ENCODE measurements at places on chromosomes 5 and 9.

DNA sequence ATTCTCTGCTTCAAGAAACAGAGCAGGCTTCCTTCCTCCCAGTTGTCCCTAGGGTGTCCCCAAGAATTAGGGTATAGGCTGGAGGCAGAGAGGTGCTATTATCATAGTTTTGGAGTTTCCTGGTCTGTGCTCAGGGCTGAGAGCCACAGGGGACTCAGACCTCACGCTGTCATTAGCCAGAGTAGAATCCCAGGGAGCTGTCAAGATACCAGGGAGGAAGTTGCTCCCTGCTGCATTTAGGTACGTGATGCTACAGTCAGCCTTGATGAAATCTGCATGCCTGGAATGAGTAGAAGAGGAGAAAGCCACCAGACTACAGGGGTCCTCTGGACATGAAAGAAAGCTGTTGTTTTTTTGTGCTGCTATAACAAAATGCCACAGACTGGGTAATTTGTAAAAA, 273.2 kb downstream of the SH3GL2 start:
- no peak for DNase-seq

GRCh38 chr9:128627127-128627715, 29.4 kb downstream of the DYNC2I2 start:
- no peak for DNase-seq

- DNase-seq, result no peak
Measured at GRCh38 chr9:137216188-137216965, 5.7 kb downstream of the RNF208 start.

DNA sequence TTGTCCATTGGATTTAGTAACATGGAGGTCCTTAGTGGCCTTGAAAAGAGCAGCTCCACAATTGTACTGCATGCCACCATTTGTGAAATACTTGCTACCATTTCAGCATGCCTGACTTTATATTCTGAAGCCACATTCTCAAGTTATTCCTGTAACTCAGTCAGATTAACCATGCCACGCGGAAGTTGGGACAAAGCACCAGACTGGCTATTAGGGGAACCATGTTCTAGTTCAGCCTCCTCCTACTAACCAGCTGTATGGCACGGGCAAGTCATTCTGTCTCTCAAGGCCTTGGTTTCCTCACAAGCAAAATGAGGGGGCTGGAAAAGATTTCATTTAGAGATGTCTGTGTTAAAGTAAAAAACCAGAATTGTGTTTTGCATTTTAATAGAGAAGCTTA, 418.0 kb downstream of the PLK2 start:
- DNase-seq, result no peak

GRCh38 chr5:125202871-125203438, 456.5 kb upstream of the ZNF608 start:
- no peak for DNase-seq
